Right ventricle myocardium inferior (tissue), 1 donor: ENCODE measurements at places on chromosomes 4 and X. TPM values are rescaled to one million over a fixed set of nuclear protein-coding genes. Genes with fewer than 3 reads are reported as not detected.

Gene MXRA5
- 2.1 TPM for total RNA-seq

Gene OPHN1
- total RNA-seq: 8.0 TPM

Gene CAMK2D
- 214 TPM for total RNA-seq

Gene CXorf49
- total RNA-seq: not detected

Gene F8A2
- total RNA-seq: not detected

Gene XAGE2
- not detected for total RNA-seq

Gene ZDHHC15
- total RNA-seq: 3.1 TPM

Gene DUSP21
- total RNA-seq: not detected

Gene ARHGAP10
- 71.8 TPM for total RNA-seq
